NCI-H1092 treated with DMSO at 0.1 percent for 48 hours (cell line): ENCODE measurements at places on chromosomes 3 and 15.

DNA sequence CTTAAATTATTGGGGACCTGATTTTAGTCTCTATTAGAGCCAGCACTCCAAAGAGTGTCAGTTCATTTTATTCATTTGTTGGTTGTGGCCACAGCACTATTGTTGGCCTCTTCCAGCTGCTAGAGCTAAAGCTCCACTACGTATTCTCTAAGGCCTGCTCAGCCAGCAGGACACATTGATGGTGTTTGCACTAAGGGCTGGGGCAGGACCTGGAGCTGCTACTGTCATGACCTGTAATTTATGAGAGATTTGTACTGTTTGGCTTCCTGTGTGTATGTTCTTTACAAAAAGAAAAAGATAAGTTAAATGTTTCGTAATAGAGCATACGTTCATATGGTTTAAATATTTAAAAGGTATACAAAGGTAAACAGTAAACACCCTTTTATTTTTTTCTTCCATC is 8.1 kb downstream of the GFM1 start:
- no peak for DNase-seq

DNA sequence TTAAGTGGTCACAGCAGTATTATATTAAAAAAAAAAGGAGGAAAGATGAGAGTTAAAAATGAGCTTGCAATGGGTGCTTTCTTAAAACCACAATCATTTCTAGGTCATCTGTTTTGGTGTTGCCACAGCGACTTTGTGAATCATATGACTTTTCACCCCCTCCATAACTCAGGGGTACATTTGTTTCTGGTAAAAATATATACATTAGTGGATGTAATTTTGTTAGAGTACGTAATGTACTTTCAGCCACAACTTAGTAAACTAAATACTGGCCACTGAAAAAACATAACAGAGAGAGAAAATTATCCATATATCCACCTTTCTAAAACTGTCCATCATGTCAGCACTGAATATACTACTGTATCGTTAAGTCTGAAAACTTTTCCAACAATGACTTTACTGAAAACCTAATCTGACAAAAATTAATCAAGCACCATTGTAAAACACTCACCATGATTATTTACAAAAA is 3.4 kb downstream of the ANKRD28 start:
- no peak for DNase-seq

DNA sequence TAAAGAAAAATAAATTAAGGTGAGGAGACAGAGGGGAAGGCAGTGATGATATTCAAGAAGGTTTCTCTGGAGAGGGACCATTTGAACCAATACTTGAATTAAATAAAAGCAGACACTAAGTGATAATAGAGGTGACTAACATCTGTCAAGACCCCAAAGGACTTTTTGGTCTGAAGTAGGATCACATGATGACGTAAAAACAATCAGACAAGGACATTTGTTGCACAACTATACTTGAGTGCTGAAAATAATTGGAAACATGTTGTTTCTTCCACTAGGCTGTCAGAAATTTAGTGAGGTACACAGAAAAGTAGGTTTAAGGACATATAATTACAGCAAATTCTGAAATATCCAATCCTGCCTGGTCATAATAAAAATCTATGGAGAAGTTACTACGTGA is 179.5 kb downstream of the WNT5A start:
- no peak for DNase-seq

GRCh38 chr3:172106037-172106954 is 66.9 kb downstream of the FNDC3B start:
- no peak for DNase-seq

DNA sequence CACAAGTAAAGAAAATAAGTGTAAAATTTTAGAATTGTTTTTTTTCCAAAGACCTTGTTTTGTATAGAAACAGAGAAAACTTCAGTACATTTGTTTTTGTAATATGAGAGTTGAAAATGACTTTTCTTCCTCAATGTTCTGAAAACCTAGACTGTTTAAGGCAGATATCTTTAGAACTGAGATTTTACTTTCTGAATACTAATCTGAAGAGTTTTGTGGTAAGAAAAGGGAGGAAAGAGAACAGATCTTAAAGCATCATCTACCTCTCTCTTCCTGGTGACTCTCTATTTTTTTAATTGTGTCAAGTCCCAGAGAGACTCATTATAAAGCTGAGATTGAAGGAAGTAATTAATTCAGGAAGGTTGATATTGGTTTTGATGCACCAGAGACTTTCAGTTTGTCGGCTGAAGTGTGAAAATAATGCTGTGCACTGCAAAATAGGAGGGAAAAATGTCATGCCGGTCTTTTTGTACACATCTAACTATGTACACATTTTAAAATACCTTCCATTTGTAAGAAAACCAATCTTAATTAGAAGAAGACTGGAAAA is 142.1 kb upstream of the NAALADL2 start:
- DNase-seq: no peak

DNA sequence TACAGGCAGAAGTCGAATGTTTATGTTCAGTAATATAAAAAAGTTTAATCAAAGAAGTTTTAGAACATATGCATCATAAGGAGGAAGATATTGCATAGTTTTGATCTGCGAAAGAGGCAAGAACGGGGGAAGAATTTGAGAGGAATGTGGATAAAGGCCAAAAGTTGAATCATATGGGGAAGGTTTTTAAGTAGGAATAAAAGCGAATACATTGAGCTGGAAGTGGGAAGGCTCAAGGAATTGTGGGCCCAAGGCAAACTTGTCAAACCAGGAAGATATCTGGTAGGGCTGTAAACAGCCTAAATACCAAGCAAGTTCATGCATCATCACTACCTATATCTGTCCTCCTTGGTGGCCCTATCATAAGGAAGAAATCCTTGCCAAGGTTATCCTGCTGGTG is 186.9 kb downstream of the MAGI1 start:
- no peak for DNase-seq

DNA sequence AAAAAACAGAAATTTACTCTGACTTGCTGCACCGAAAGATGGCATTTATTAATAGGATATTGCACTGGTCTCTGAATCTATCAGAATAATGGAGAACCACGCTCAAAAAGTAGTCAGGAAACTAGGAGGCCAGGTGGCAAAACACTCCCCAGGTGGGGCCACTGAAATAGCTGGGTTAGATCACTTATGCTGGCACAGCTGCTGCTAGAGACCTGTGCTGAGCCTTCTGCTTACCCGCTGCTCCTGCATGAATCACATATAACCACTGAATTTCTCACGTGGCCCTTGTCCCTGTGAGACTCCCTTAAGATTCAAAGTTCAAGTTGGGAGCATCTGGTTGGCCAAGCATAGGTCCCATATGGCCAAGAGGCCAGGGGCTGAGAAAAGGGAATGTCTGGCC is 66.0 kb upstream of the OXTR start:
- DNase-seq: no peak

DNA sequence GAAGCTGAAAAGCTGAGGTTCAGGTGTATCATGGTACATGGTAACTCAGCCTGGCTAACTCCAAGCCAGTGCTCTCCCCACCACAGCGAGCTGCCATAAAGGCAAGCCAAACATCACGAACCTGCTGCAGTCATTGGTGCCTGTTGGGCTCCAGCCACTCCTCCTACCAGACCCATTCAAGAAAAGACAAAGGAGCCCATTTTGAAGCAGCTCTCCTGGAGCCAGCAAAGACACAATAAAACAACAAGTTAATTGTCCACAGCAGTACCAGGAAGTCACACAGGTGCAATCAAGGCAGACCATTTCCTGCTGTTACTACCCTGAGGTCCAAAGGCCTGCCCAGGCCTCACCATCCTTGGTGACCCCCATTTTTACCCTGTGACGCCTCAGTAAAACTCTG is 77.6 kb downstream of the DAPK2 start:
- no peak for DNase-seq

GRCh38 chr3:186724911-186725310 is 7.8 kb downstream of the KNG1 start:
- no peak for DNase-seq

DNA sequence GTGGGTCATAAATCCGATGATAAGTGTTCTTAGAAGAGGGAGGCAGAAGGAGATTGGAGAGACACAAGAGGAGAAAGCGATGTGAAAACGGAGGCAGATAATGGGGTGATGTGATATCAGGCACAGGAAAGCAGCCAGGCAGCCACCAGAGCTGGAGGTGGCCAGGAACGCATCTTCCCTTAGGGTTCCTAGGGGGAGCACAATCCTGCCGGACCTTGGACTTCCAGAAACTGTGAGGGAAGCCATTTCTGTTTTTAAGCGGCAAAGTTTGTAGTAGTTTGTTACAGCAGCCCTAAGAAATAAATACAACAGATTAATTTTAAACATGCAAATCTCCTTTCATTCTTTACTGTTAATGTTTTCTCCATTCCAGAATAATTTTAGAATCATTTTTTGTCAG is 259.9 kb upstream of the TMC3 start:
- no peak for DNase-seq
